ENCODE measurements at places on chromosomes 7 and 10. TPM values are rescaled to one million over a fixed set of nuclear protein-coding genes. Genes with fewer than 3 reads are reported as not detected.

Gene FFAR4
- total RNA-seq: not detected

Gene TAS2R41
- not detected for total RNA-seq

Gene POU6F2
- not detected for total RNA-seq

Gene OR6V1
- not detected for total RNA-seq

Gene GNAI1
- total RNA-seq: 44.2 TPM

Gene IGFBP1
- total RNA-seq: not detected

Gene RSPH10B2
- not detected for total RNA-seq

- H3K27ac ChIP-seq: no peak overlapping the region
- peaks cover 4% of the 10 kb centered on the region for H3K4me1 ChIP-seq
- no peak for DNase-seq
- no peaks in the 10 kb centered on the region for H3K36me3 ChIP-seq
- no peak overlapping the region for H3K4me3 ChIP-seq
Measured at GRCh38 chr10:62113680-62114079, 155.0 kb downstream of the RTKN2 start.

GRCh38 chr10:44300666-44301649, 83.9 kb downstream of the CXCL12 start:
- peak; percentile 100 for DNase-seq
- H3K4me3 ChIP-seq: no peak overlapping the region
- no peaks in the 10 kb centered on the region for H3K36me3 ChIP-seq
- H3K27ac ChIP-seq: no peak overlapping the region

- no peak for DNase-seq
- 0 out of 2 replicates have a peak, but pooled peaks cover 1% of the 10 kb centered on the region for H3K36me3 ChIP-seq
- H3K4me1 ChIP-seq: peaks cover 10% of the 10 kb centered on the region
- H3K27ac ChIP-seq: no peak overlapping the region
- no peaks in the 10 kb centered on the region for H3K27me3 ChIP-seq
- no peak overlapping the region for H3K4me3 ChIP-seq
Measured at GRCh38 chr7:55431898-55432297, 66.8 kb downstream of the LANCL2 start.

- no peak for DNase-seq
- H3K27me3 ChIP-seq: no peaks in the 10 kb centered on the region
- peaks cover 33% of the 10 kb centered on the region for H3K4me1 ChIP-seq
- H3K36me3 ChIP-seq: peaks cover 10% of the 10 kb centered on the region
- peak overlapping the region; percentile 10 for H3K27ac ChIP-seq
- no peak overlapping the region for H3K4me3 ChIP-seq
Measured at GRCh38 chr10:119496273-119496672, 46.2 kb downstream of the RGS10 start.

GRCh38 chr10:112934193-112934592, 15.9 kb upstream of the TCF7L2 start:
- no peaks in the 10 kb centered on the region for H3K27me3 ChIP-seq
- no peak for DNase-seq
- H3K27ac ChIP-seq: no peak overlapping the region

GRCh38 chr10:110005719-110006118, 2.1 kb upstream of the ADD3 start:
- H3K4me1 ChIP-seq: peaks cover 4% of the 10 kb centered on the region
- H3K27ac ChIP-seq: peak overlapping the region; percentile 58
- H3K4me3 ChIP-seq: peak overlapping the region; percentile 82
- peak; percentile 88 for DNase-seq
- H3K36me3 ChIP-seq: no peaks in the 10 kb centered on the region
- no peaks in the 10 kb centered on the region for H3K27me3 ChIP-seq

GRCh38 chr10:60944058-60944909, at the start of gene RHOBTB1:
TSS of gene RHOBTB1 (minus strand) at chr10:60944185. CDS start at chr10:60911542, 32,643 bp downstream.
- H3K27me3 ChIP-seq: no peaks in the 10 kb centered on the region
- peak within 1 kb of the TSS; percentile 92 for H3K27ac ChIP-seq
- H3K4me3 ChIP-seq: peak within 1 kb of the TSS; percentile 67
- peak; percentile 83 for DNase-seq
- peaks cover 2% of the 10 kb centered on the region for H3K4me1 ChIP-seq

GRCh38 chr7:46189255-46189790, 268.3 kb upstream of the IGFBP3 start:
- H3K4me3 ChIP-seq: no peak overlapping the region
- no peak overlapping the region for H3K27ac ChIP-seq
- H3K4me1 ChIP-seq: peaks cover 26% of the 10 kb centered on the region
- H3K36me3 ChIP-seq: no peaks in the 10 kb centered on the region

DNA sequence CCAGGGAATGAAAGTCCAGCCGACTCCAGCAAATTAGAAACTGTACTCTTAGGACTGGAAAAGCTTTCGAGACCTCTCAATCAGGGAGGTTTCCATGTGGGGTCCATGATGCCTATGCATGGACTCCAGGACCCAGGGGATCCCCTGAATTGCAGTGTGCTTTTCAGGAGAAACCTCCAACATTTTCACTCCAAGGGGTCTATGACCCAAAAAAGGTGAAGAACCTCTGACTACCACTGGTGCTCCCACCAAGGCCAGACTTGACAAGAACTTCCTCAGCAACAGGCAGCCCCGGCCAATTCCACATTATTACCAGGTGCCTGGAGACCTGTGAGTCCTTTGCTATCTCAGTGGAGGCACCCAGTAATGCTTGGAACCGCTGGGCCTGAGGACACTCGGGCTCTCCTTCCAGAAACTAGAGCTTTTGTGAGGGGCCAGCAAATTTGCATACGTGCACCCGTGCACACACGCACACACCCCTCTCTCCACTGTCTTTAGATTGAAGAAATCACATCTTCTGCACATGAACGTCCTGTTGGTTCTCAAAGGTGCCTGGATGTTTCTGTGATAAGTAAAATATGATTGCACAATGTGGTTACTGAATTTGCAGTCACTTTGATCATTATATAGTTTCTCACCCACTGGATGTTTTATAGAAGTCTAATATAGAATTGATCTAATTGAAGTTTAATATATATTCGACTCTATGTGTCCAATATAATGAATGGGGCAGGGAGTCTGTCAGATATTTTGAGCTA, 54.7 kb downstream of the SYPL1 start:
- no peaks in the 10 kb centered on the region for H3K36me3 ChIP-seq
- no peak for DNase-seq

GRCh38 chr7:27243340-27244163, 950 bp downstream of the EVX1 start:
- H3K36me3 ChIP-seq: no peaks in the 10 kb centered on the region
- no peak overlapping the region for H3K27ac ChIP-seq
- H3K4me3 ChIP-seq: no peak overlapping the region
- peaks cover 100% of the 10 kb centered on the region for H3K27me3 ChIP-seq
- DNase-seq: no peak

DNA sequence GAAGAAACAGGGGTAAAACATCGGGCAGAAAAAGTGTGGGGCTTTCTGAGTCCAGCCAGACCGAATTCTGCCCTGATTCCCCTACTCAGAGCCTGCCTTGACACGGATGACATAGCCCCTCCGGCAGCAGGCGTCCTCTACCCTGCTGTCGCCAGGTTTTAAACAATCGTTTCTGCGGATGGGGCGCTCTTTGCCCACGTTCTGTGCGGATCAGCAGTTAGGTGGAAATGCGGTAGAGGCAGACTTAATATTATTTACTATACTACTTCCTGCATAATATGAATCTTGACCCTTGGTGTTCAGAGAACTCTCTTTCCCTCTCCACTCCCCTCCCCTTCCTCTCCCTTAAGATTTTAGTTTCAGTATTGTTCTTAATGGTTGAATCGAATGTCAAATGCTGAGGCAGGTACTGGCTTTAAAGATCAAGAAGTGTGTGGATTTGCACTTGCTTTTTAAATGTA, 2.4 kb downstream of the GATA3 start:
- DNase-seq: no peak
- peaks cover 82% of the 10 kb centered on the region for H3K27me3 ChIP-seq
- no peaks in the 10 kb centered on the region for H3K4me1 ChIP-seq
- no peaks in the 10 kb centered on the region for H3K36me3 ChIP-seq
- H3K27ac ChIP-seq: no peak overlapping the region

DNA sequence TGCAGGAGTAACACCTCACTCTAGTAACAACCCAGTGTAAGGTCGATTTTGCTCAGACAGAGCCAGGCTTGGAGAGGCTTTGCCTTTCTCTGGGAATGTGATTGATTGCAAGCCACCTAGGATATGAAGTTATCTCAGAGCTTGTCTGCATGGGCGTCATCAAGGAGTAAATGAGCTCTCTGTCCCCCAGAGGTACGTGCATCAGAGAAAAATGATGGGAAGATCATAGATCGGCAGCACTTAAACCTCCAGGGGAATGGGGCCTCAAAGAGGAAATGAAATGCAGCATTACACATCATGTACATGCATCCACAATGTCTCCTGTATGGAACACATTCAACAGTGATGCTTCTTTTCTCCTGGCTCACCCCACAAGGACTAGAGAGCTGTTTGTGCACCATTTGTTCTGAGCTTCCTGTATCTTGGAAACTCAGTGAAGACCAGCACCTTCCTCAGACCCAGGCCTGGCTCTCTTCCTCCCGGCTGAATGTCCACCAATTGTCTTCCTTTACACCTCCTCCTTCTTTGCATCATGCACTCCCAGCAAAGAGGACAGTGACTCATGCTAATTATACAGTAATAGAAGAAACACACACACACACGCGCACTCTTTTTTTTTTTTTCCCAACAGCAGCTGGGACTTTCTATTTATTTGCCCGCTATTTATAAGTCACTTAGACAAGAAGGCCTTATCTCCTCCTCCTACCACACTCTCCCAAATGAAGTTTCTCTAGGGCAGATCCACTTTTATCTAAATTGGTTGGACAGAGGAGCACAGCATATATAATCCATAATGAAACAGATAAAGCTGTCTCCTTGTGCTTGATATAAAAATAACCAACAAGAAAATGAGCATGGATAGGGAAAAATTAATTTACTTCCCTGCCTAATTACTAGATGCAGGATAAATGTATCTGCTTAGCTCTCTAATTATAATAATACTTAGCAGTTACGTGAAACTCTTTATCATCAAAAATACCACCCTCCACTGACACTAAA, 990.7 kb downstream of the CCSER2 start:
- H3K4me3 ChIP-seq: no peak overlapping the region
- no peak for DNase-seq
- H3K27ac ChIP-seq: no peak overlapping the region

- no peak overlapping the region for H3K27ac ChIP-seq
- no peaks in the 10 kb centered on the region for H3K4me1 ChIP-seq
- H3K27me3 ChIP-seq: no peaks in the 10 kb centered on the region
- H3K4me3 ChIP-seq: no peak overlapping the region
- peak; percentile 50 for DNase-seq
- no peaks in the 10 kb centered on the region for H3K36me3 ChIP-seq
Measured at GRCh38 chr7:123154231-123154860, 45.4 kb downstream of the SLC13A1 start.

GRCh38 chr7:121073463-121074099, 85.1 kb downstream of the CPED1 start:
- H3K36me3 ChIP-seq: no peaks in the 10 kb centered on the region
- no peaks in the 10 kb centered on the region for H3K27me3 ChIP-seq
- H3K4me3 ChIP-seq: no peak overlapping the region

- H3K27me3 ChIP-seq: no peaks in the 10 kb centered on the region
- H3K36me3 ChIP-seq: no peaks in the 10 kb centered on the region
- DNase-seq: peak; percentile 43
- H3K27ac ChIP-seq: no peak overlapping the region
- H3K4me1 ChIP-seq: peaks cover 2% of the 10 kb centered on the region
Measured at GRCh38 chr7:78529392-78529791, 730.8 kb downstream of the PHTF2 start.

DNA sequence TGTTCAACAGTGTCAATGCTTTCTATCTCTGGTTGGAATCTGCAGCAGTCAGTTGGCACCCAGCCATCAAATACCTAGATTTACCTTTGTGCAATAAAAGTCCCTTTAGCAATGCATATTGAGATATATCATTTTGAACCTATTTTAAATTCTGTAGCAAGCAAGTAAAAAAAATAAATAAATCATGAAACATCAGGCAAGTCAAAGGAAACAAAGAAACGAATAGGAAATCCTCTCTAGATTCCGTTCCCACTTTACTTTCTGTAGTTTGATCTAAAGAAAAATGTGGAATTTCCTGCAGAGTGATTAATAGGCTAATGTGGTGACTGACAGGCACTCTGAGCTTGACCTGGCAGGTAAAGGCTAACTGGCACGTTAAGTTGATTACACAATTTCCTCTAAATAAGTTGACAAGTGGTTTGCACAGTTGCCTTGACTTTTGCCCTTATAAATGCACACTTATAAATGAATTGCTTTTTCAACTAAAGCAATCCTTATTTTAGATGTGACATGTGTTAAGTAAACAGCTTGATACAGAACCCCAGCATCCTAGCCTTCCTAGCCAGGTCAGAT, 208.1 kb upstream of the TCF7L2 start:
- no peak for DNase-seq
- H3K4me1 ChIP-seq: peaks cover 4% of the 10 kb centered on the region
- no peak overlapping the region for H3K4me3 ChIP-seq
- H3K36me3 ChIP-seq: no peaks in the 10 kb centered on the region
- no peak overlapping the region for H3K27ac ChIP-seq

- no peak overlapping the region for H3K4me3 ChIP-seq
- no peaks in the 10 kb centered on the region for H3K27me3 ChIP-seq
- H3K4me1 ChIP-seq: no peaks in the 10 kb centered on the region
- DNase-seq: no peak
- H3K27ac ChIP-seq: no peak overlapping the region
- H3K36me3 ChIP-seq: peaks cover 3% of the 10 kb centered on the region
Measured at GRCh38 chr7:64811767-64812166, 17.5 kb downstream of the ZNF138 start.

DNA sequence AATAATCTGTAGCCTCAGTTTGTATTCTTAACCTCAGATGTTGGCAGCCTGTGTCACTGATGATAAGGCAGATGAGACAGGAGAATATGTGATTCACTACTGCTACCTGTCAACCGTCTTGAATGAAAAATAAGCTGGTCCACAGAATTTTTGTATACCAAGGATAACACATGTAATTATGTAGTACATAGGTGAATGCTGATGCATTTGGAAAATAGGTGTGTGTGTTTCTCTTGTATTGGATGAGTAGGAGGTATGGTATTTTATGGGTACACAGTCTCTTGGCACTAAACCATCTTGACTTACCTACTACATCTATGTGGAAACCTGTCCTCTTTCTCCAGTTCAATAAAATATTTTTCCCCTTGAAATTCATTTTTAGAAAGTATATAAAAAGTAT, 20.7 kb upstream of the ZRANB1 start:
- H3K36me3 ChIP-seq: peaks cover 8% of the 10 kb centered on the region
- peaks cover 7% of the 10 kb centered on the region for H3K4me1 ChIP-seq
- no peak overlapping the region for H3K4me3 ChIP-seq
- no peak overlapping the region for H3K27ac ChIP-seq
- no peaks in the 10 kb centered on the region for H3K27me3 ChIP-seq

DNA sequence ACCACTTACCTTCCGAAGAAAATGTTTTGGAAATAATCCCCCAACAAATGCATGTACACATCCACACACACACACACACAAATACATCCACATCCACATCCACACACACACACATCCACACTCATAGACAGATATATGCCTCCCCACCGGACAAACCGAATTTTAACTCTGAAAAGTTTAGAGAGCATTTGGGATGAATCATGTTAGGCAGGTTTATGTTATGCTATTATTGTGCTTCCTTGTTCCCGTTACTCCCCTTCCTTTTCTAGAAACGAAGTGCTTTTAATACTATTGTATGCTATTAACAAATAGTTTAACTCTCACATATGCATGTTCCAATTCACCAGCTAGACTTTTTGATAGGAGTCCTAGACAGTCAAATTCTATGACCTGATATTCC, 91.5 kb downstream of the FAS start:
- H3K4me3 ChIP-seq: no peak overlapping the region
- H3K36me3 ChIP-seq: no peaks in the 10 kb centered on the region
- peaks cover 7% of the 10 kb centered on the region for H3K4me1 ChIP-seq

- H3K27me3 ChIP-seq: no peaks in the 10 kb centered on the region
- H3K4me3 ChIP-seq: no peak overlapping the region
- no peaks in the 10 kb centered on the region for H3K36me3 ChIP-seq
- peaks cover 2% of the 10 kb centered on the region for H3K4me1 ChIP-seq
- no peak for DNase-seq
Measured at GRCh38 chr7:103809229-103809994, 180.0 kb downstream of the RELN start.

- peaks cover 4% of the 10 kb centered on the region for H3K4me1 ChIP-seq
- H3K36me3 ChIP-seq: no peaks in the 10 kb centered on the region
- H3K4me3 ChIP-seq: no peak overlapping the region
Measured at GRCh38 chr10:72610466-72610865, 15.4 kb downstream of the MICU1 start.

Measured in IMR-90 (cell line).